ENCODE measurements at places on chromosomes 12 and 14.

- DNase-seq, result no peak
Observed at GRCh38 chr12:1703771-1704722, 13.2 kb downstream of the ADIPOR2 start.

GRCh38 chr14:61641914-61642613 lies 53.2 kb upstream of the HIF1A start:
- DNase-seq, result no peak

DNA sequence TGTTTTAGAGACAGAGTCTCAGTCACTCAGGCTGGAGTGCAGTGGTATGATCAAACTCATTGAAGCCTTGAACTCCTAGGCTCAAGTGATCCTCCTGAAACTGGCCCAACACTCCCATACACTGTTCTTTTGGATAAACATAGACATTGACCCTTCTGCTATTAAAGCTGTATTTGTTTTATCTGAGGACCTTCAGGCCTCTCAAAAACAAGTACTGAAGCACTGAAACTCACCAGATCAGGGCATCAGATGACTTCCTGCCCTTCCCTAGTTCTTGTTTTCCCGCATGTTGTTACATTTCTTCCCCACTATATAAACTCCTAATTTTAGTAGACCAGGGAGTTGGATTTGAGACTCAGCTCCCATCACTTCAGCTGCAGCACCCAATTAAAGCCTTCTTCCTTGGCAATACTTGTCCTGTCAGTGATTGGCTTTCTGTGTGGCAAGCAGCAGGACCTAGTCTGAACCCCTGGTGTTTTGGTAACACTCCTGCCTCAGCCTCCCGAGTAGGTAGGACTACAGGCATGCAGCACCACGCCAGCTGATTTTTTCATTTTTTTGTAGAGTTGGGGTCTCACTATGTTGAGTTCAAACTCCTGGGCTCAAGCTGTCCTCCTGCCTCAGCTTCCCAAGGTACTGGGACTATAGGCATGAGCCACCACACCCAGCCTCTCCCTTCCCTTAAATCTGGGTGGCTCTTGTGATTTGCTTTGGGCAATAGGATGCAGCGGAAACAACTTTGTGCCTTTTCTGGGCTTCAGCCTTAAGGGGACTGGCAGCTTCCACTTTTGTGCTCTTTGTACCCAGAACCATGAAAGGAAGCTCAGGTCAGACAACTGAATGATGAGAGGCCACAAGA lies 12.5 kb upstream of the IFT81 start:
- no peak for DNase-seq

GRCh38 chr14:99419905-99420304 lies 60.8 kb downstream of the SETD3 start:
- DNase-seq, result no peak

DNA sequence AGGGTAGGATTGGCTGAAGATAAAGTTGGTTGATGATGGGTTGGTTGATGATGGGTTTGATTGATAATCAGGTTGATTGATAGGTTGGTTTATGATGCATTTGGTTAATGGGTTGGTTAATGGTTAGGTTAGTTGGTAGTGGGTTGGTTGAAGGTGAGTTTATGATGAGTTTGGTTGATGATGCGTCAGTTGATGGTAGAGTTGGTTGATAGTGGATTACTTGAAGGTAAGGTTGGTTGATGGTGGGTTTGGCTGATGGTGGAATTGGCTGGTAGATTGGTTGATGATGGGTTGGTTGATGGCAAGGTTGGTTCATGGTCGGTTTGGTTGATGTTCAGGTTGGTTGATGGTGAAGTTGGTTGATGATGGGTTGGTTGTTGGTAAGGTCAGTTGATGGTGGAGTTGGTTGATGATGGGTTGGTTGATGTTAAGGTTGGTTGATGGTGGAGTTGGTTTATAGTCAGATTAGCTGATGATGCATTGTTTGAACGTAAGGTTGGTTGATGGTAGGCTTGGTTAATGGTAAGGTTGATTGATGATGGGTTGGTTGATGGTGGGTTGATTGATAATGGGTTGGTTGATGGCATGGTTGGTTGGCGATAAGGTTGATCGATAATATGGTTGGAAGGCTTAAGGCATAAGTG lies 146.4 kb downstream of the ADGRD1 start:
- no peak for DNase-seq

GRCh38 chr14:95981965-95982364 lies 57.2 kb upstream of the C14orf132 start:
- DNase-seq, result no peak

DNA sequence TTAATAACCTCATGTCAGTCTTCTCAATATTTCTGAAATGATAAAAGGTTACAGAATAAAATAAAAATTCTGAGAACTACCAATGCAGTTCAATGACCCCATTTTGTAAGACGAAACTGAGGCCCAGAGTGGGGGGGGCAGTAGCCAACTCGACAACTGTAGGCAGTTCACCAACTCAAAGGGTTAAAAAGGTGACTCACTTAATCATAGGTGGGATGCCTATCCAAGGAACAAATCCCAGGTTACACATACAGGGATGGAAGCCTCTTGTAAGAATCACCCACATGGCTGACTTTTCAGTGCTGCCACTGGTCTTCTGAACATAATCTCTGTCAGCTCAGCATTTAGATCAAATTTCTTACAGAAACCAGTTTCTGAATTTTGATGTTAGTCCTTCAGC lies 10.9 kb downstream of the PPM1H start:
- no peak for DNase-seq

DNA sequence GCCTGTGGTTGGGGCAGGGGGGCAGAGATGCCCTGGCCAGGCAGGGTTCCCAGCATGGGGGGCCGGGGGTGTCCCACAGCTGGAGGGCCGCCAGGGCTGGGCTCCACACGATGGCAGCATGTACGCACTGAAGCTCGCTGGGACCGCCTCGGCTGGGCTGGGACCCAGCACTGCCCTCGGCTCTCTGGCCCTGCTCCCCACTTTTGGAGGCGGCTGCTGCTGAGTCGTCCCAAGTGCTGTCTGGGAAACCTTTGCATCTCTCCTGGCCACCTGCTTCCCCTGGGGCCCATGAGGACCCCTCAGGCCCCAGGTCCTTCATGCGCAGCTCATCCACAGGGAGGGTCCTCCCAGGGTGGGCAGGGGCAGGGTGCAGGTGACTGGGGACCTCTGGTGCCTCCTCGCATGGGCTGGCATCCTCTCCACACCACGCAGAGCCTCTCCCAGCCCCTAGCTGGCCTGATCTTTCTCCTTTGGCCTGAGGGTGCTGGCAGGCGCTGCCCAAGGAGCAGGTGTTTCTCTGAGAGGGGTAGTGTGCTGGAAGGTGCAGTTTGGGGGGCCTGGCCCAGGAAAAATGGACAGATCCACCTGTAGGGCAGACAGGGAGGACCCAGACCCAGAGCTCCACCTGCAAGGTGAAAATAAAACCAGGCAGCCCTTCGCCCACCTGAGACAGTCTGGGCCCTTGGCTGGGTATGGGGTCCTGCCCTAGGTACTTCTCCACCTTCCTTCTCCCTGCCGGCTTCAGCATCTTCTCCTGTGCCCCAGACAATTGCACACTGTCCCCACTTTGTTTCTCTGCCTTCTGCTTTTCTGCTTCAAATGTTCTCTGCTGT lies 46.9 kb downstream of the DLK1 start:
- DNase-seq, result no peak

GRCh38 chr12:50302686-50303085 lies 19.4 kb upstream of the LIMA1 start:
- no peak for DNase-seq

GRCh38 chr12:79454338-79454843 lies 236.4 kb downstream of the PAWR start:
- no peak for DNase-seq

DNA sequence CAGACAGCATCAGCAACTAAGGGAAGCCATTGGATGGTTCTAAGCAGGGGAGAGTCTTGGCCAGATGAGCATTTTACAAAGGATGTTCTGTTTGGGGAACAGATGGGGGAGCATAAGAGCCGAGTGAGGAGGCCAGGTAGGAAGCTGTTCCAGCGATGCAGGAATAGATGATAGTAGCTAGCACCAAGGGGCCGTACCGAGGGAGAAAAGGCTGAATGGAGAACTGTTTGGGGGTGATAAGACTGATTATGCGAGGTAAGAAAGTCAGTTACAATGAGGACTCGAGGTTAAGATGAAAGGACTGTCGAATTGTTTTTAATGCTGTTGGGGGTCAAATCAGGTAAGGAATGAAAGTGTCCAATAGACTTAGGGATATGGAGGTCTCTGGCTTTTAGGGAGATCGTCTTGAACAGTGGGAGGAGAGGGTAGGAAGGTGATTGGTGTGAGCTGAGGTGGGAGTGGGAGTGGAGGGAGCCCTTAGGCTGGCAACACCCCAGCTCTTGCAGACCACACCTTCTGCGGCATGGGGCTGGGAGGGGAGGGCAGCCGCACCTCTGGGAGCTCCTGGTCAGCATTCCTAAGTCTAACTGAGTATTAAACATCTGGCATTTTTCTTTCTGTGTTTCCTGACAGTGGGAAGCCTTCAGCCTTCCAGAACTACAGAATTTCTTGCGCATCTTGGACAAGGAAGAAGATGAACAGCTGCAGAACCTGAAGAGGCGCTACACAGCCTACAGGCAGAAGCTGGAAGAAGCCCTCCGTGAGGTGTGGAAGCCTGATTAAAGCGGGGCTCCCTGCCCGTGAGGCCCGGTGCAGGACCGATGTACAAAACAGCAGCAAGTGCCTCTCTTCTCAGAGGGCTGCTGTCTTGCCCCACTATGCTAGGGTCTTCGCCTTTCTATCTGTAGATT lies 64.8 kb downstream of the GNS start:
- no peak for DNase-seq

GRCh38 chr14:26577711-26578110 lies 20.1 kb downstream of the NOVA1 start:
- DNase-seq, result no peak

- no peak for DNase-seq
Observed at GRCh38 chr14:98085751-98086150, 1186.2 kb downstream of the BCL11B start.

DNA sequence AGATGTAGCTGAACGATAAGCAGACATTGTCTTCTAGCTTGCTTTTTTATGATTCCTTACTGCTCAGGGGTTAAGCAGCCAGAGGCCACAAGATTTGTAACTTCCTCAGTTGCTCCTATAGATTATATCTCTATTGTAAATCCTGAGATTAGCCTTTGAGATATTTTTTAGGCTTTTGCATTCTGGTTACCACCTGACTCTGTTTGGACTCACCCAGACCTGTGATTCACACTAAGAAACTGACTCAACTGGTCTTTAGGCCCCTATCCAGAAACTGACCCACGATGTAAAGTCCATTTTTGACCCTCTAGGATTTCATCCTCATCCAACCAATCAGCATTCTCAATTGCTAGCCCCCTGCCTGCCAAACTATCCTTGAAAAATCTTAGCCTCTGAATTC lies 194.4 kb downstream of the RASSF9 start:
- no peak for DNase-seq

- no peak for DNase-seq
Observed at GRCh38 chr14:62800577-62800976, 244.7 kb downstream of the KCNH5 start.

DNA sequence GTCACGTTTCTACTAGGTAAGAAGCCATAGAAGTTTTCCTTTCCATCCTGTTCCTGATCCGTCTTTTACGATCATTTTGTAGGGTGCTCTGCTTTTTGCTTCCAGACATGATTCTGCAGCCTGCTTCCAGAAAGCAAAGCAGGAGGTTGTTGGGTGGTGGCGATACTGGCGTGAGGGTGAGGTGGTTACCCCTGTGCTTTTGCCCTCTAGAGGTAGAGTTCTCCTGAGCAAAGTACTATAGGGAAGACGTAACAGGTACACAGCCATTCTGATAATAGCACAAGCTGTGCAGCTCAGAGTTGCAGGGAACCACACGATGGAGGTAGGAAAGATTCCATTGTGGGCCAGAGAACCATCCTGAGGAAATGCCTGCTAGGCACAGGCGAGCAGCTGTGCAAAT lies 186.0 kb downstream of the PAH start:
- no peak for DNase-seq

GRCh38 chr12:110742096-110742717 lies 484 bp downstream of the PPP1CC start:
- DNase-seq, result no peak

DNA sequence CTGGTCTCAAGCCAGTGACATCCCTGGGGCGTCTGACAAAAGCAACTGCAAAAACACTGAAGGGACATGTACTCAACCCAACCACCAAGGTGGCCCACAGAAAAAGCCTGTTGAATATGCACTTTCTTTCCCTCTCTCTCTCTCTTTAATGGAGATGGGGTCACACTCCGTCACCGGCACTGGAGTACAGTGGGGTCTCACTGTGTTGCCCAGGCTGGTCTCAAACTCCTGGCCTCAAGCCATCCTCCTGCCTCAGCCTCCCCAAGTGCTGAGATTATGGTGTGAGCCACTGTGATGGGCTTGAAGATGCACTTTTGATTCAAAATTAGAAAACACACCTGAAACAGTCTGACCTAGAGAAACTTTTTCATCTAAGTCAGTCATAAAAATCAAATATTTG lies 7.2 kb upstream of the CD27 start:
- no peak for DNase-seq

- DNase-seq, result no peak
Observed at GRCh38 chr12:55658635-55659391, 22.1 kb downstream of the OR10P1 start.

GRCh38 chr12:106648736-106649135 lies 65.9 kb downstream of the RFX4 start:
- DNase-seq, result no peak

- no peak for DNase-seq
Observed at GRCh38 chr12:132529906-132530305, 40.0 kb downstream of the FBRSL1 start.

- no peak for DNase-seq
Observed at GRCh38 chr12:32140877-32141276, 34.2 kb downstream of the BICD1 start.

GRCh38 chr12:108122644-108123043 lies 6.4 kb upstream of the WSCD2 start:
- DNase-seq, result no peak

DNA sequence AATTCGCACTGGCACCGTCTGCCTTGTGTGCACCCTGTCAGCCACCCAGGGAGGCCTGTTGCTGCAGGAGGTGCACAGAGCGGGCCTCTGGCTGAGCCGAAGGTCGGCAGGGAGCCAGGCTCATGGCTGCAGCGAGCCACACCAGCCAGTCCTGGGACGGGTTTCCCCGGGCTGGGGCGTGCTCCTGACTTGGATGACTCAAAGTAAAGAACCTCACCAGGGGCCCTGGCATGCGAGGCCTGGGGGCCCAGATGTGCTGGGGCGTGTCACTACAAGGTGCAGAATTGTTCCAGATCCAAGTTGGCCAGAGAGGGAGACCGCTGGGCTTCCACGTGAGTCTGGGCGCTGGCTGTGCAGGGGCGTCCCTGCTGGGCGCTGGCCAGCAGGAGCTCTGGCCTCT lies 34.5 kb downstream of the FBRSL1 start:
- no peak for DNase-seq

GRCh38 chr12:132500142-132500855 lies 10.3 kb downstream of the FBRSL1 start:
- DNase-seq, result no peak

DNA sequence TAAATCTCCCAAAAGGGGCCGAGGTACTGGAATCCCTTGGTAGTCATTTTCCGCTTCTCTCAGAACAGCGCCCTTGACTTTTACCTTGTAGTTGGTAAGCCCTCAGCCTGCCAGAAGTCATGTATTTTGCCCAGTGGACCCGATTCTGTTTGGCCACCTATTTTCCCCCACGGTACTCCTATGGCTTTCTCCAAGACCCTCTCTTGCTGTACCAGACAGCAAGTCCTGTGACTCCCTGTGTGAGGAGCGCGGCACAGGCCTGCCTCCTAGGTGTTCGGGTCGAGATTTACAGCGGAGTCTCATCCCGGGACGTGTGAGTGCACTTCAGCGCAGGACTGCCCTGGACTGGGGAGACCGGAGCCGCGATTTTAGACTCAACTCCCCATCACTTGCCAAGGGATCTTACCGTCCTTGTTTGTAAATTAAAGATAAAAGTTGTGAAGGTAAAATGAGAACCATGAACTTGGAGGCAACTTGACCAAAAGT lies 1.1 kb upstream of the MBD6 start:
- DNase-seq, result no peak
